NK-92 treated with Interleukin-12 subunit alpha and Interleukin-12 subunit beta, amount 100 ng/mL, for 24 hours (cell line): ENCODE measurements at places on chromosomes 16 and 17.

GRCh38 chr16:5427571-5427970 is 330.0 kb upstream of the EEF2KMT start:
- no peak for DNase-seq

- no peak for DNase-seq
These were observed 235.6 kb upstream of the GSE1 start for GRCh38 chr16:85377388-85378144.

GRCh38 chr16:70152578-70153302 is 20.8 kb upstream of the CLEC18C start:
- no peak for DNase-seq

GRCh38 chr17:28347261-28347891 is 10.0 kb downstream of the POLDIP2 start:
- DNase-seq = no peak

GRCh38 chr17:30429155-30429554 is 48.1 kb upstream of the GOSR1 start:
- no peak for DNase-seq

DNA sequence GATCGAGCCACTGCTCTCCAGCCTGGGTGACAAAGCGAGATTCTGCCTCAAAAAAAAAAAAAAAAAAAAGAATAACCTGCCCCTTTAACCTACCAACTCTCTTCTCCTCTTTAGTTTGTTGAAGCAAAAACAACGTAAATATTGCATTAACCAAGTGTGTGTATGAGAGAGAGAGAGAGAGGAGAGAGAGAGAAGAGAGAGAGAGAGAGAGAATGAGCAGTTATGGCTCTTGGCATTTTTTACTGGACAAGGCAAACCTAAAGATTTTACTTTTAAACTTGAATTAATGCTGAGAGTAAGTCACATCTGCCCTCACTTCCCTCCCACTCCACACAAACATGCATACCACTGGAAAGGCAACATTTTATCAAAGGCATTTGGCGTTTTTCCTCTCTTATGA is 3.0 kb upstream of the SLFN5 start:
- DNase-seq = no peak

DNA sequence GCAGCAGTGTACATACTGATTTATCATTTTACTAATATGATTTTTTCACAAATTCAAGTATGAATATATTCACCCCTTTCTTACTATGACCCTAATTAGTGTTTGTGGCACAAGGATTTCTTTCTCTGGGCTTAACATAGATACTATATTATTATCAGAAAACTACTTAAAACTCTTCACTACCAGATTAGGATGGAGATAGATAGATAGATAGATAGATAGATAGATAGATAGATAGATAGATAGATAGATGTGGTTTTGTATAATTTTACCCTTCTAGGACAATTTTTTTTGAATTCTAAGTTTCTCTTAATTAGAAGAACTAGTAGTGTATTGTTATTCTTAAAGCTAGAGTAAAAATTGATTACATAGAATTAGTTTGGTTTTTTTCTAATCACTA is 49.6 kb downstream of the VMP1 start:
- DNase-seq = no peak

GRCh38 chr17:4565209-4566141 is 5.1 kb upstream of the GGT6 start:
- peak; percentile 12 for DNase-seq

DNA sequence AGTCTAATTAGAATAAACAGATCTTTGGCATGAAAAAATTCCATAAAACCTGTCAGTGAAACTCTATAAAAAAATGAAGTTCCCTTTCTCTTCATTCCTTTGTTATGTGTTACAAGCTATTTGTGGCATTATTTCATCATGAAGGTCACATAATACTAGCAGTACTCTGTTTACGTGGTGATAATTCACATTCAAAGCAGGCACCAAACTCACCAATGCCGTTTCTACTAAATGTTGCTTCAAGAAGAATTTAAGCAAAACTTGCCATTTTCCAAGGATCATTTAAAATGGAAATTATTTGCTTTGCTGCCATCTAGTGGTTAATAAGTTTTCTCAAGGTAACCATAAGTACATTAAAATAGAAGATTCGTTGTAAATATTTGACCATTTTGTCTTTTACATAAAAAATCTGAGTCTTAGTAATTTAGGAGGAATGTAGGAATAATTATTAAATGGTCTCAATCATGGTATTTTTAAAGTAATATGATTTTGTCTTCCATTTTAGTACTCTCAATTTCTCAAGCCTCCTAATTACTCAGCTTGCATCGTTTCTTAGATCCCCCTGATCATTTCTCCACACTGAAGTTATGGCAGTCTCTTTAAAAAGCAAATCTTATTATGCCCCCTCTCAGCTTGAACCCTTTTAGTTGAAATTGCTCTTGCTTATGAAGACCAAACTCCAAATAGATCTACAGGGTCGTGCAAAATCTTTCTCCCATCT is 80.8 kb downstream of the OMG start:
- DNase-seq = no peak

GRCh38 chr17:2949469-2950044 is 113.8 kb downstream of the OR1D5 start:
- no peak for DNase-seq

DNA sequence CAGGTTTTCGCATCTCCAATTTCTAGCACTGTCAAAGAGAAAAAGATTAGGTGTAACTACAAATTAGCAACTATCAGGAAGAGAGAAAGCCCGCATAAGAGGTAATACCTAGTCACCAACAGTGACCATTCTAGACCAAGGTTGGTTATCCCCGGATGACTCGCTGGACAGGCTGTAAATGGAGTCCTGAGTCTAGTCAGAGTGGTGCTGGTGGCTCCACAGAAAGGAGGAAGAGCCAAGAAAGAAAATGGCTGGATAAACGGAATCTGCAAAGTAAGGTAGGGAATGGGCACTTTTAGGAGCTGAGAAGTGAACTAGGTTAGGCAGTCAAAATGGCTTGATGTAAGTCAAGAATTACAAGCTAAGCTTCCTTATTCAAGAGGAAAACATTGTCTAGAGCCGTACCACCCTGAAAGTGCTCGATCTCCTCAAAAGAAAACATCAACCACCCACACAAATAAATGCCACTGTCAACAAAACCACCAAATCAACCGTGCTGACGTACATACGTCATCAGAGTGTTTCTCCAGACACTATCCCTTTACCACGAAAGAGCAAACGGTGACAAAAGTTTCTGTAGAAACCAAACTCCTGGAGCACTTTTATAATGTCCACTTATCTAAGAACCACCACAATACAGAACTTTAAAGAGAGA is 2.2 kb downstream of the GSPT1 start:
- no peak for DNase-seq

DNA sequence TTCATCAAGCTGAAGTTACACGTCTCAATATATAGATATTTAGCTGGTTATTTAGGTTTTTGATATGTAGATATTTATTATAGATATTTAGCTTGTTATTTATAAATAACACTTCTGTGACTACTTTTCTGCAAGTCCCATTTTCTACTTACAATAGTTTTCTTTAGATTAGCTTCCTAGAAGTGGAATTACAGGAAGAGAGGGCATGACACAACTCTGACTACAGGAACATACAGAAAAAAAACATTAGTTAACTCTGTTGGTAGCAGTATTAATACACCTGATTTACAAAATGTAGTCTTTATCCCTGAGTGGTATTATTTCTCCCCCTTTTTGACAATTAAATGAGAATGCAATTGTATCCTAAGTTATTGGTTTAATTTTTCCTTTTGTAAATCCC is 21.2 kb upstream of the CCL1 start:
- no peak for DNase-seq

DNA sequence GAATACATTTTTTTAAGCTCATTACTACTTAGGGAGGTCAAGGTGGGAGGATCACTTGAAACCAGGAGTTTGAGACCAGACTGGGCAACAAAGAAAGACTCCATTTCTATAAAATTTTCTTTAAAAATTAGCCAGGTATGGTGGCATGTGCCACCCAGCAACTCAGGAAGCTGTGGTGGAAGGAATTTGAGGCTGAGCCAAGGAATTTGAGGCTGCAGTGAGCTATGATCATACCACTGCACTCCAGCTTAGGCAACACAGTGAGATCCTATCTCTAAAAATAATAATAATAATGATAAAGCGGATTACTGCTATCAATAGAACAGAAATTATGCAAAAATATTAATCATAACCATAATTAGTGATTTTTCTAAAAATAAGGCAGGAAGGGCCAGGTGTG is 170.3 kb downstream of the COPRS start:
- DNase-seq = no peak

GRCh38 chr17:76824093-76824492 is 44.1 kb upstream of the MGAT5B start:
- no peak for DNase-seq

- DNase-seq = no peak
These were observed 1.7 kb downstream of the HEXIM1 start for GRCh38 chr17:45149669-45150664.

DNA sequence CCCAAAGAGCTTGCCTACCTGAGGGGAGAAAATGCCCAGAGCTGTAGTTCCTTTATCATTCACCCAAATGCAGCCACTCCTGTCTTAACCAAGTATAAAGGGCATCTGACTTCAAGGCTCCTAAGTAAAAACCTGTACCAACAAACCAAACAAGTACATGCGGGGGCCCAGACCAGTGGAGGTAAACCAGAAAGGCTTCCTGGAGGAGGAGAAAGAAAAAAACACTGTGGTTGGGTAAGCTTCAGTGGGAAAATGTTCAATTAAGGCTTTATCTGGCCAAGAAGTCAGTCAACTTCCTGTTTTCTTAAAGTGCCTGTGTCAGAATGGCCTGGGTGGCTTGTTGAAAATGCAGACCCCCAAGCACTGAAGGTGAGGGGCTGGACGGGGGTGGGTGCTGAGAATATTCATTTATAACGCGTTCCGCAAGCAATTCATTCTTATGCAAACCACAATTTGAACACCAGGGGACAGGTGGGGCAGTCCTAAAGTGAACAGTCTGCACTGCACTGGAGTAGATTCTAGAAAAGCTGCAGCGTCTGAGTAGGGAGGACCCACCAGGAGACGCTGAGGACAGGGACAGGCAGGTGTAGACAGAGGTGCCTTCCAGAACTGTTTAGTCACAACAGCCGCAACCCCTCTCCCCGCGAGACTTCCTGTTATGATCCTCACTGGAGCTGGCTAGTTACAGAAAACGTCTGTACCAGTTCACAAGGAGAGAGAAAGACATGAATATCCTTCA is 467.1 kb downstream of the SOX9 start:
- no peak for DNase-seq

- DNase-seq = no peak
These were observed 94.1 kb downstream of the PLCG2 start for GRCh38 chr16:81873206-81873605.

DNA sequence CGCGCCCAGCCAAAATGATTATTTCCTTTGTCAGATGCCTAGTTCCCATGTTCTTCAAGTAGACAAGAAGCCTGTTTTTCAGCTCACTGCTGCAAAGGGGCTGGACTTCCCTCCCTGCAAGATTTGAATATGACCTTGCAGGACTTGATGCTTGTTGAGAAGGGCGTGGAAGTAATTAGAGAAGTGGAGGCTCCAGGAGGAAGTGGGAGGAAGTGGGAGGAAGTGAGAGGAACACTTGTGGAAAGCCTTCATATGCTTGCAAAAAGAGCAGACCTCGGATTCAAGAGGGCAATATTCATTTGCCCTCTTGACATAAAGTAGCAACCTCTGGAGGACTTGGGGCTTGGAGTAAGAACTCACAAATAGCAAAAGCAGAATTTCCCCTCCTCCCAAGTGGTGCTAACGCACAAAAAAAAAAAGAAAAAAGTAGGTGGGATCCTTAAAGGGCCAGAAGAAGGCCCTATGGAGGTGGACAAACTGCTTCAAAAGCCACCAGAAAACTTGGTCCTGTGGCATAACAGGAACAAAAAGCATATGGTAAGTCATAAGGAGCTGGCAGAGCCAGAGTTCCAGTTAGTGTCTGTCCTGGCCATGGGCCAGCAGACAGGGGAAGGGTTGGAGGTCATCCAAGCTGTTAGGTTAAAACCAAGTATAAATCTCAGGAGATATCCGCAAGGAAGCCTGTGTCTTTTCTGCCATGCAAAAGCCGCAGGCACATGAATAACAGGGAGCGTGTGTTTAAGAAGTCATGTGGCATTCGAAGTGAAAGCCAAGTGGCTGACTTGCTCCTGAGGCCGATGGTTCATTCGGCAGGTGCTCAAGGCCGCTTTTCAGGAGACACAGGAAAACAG is 20.6 kb upstream of the PRKAR1A start:
- DNase-seq = no peak

- no peak for DNase-seq
These were observed 6.1 kb downstream of the MT1H start for GRCh38 chr16:56675685-56676210.

- no peak for DNase-seq
These were observed 40.6 kb downstream of the GDE1 start for GRCh38 chr16:19481296-19481695.

- no peak for DNase-seq
These were observed 716.3 kb downstream of the WWOX start for GRCh38 chr16:78815713-78816112.

DNA sequence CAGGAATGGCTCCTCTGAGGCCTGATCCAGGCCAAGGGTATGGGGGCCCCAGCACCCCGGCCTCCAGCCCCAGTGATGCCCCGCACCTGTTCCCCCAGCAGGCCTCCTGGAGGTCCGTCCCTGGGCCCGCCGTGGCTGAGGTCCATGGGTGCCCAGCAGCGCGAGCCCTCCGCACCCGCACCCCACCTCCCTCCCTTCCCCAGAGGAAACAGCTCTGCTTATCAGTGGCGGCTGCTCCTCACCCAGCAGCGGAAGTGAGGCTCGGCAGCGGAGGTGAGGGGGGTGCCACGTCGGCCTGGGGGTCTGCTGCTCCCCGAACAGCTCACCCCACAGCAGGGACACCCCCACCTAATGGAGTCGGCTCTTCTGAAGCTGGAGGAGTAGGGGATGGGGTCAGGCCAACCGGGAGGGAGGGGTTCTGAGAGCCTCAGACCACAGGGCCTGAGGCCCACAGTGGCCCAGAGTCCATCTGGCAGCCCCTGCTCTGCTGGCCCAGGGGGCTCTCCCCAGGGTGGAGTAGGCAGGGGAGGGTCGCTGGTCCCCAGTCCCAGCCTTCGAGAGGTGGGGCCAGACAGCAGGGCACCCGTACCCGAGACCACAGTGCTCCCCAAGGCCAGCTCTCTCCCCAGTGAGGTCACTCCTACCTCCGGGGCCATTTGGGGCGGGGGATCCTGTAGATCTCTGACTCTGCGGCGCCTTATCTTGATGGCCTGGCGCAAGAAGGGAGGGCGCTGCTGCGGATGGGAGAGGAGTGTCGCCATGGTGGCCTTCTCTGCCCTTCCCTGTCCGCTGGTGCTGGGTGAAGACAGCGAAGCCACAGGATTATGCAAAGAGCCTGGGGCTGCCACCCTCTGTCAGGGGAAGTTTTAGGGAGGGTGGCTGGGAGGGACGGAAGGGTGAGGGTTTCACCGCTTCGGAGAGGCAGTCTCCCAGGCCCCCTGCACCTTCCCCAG is at the start of gene UNC13D:
Gene UNC13D, minus strand, starts transcription at position 828 of the 953 bp plus-strand sequence. Its CDS starts 67 bp downstream, at position 761.
- peak; percentile 23 for DNase-seq

- DNase-seq = no peak
These were observed 83.8 kb downstream of the MARF1 start for GRCh38 chr16:15559176-15559575.

- no peak for DNase-seq
These were observed 97.2 kb downstream of the TBC1D16 start for GRCh38 chr17:79938336-79939093.

GRCh38 chr16:85461814-85462713 is 151.1 kb upstream of the GSE1 start:
- DNase-seq = no peak

- no peak for DNase-seq
These were observed 186.0 kb upstream of the RPL38 start for GRCh38 chr17:74017466-74017865.
